ENCODE measurements at places on chromosomes 12 and 14. TPM values are rescaled to one million over a fixed set of nuclear protein-coding genes. Genes with fewer than 3 reads are reported as not detected.

DNA sequence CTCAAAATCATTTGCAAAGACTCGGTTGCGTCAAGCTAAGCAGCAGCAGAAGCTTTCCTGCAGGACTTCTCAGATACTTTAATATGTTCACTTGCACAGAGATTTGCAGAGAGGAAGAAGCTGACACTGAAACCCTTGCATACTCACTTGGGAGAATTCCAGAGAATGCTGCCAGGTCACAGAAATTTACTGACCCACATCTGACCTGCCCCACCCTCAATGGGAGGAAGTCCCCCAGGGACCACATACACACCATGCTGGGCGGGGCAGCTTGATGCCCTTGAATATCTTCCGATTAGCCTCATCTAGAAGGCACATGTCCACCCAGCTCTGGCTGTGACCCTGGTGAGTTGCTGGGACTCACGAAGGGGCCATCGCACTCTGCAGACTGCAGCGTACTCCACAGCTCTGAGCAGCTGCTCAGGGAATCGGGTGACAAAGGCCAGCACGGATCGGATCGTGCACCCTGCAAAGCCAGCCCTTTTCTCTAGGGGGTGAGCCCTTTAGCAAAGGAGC lies 83.2 kb downstream of the ITPK1 start:
- H3K36me3 ChIP-seq: no peaks in the 10 kb centered on the region
- peaks cover 13% of the 10 kb centered on the region for H3K4me1 ChIP-seq
- DNase-seq: no peak

DNA sequence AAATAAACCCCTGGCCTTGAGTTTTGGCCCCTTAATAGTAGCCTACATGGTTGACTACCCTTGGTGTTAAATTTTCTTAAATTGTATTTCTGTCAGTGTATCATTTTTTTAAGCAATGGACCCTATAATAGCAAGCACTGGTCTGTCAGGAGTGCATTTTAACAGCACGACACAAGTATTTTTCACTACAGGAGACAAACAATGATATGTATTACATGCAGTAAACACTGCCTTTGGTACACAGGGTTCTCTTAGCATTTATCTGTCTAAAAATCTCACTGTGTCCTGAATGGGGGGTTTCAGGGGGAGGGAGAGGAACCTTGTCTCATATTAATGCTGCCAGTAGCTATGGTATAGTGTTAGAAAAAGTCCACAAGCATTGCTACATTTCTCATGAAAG lies 18.4 kb downstream of the LMO3 start:
- no peaks in the 10 kb centered on the region for H3K36me3 ChIP-seq
- H3K4me1 ChIP-seq: no peaks in the 10 kb centered on the region
- no peaks in the 10 kb centered on the region for H3K27me3 ChIP-seq
- H3K27ac ChIP-seq: no peak overlapping the region
- DNase-seq: no peak
- no peak overlapping the region for H3K4me3 ChIP-seq

DNA sequence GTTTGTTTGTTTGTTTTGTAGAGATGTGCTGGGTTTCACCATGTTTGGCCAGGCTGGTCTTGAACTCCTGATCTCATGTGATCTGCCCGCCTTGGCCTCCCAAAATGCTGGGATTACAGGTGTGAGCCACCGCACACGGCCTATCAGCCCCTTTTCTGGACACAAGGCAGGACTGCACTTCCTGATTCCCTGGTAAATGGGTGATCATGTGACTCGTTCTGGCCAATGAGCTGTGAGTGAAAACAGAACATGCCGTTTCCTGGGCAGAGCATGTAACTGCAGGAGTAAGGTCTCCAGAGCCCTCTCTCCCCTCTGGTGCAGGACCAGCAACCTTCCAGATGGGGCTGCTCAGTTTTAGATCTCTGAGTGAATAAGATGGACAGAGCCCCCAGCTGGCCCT lies 92.7 kb downstream of the ITPK1 start:
- H3K4me1 ChIP-seq: peaks cover 5% of the 10 kb centered on the region
- no peak overlapping the region for H3K27ac ChIP-seq
- no peak overlapping the region for H3K4me3 ChIP-seq

The CLEC7A gene
- total RNA-seq: 0.17 TPM

DNA sequence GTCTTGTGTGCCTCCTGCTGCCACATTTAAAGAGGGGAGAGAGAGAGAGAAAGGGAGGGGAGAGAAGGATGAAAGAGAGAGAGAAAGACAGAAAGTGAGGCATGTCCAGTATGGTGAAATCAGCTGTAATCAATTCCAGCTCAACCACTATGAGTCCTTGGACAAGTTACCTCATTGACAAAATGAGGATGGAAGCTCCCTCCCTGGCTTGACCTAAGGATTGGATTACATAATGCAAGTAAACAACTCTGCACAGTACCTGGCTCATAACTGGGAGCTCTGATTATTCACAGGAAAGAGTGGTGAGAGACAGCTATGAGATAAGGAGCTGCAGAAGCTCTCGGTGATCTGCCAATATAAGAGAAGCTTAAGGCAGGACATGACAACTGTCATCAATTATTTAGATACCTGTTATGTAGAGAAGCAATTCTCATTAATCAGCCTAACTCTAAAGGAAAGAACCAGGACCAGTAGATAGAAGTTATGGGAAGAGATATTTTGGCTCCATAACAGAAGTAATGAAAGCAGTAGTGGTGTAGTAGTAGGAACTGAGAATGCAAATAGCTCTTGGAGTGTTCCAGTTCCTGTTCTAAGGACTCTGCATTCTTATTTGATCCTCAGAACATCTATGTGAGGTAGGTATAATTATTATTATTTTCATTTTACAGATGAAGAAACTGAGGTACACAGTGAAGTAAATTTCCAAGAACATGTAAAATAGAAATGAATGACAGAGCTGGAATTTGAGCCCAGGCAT lies 791.6 kb downstream of the DIO2 start:
- H3K4me3 ChIP-seq: no peak overlapping the region
- H3K36me3 ChIP-seq: no peaks in the 10 kb centered on the region
- H3K27me3 ChIP-seq: no peaks in the 10 kb centered on the region
- H3K4me1 ChIP-seq: no peaks in the 10 kb centered on the region
- DNase-seq: no peak

The TOMM20L gene
- total RNA-seq: not detected

DNA sequence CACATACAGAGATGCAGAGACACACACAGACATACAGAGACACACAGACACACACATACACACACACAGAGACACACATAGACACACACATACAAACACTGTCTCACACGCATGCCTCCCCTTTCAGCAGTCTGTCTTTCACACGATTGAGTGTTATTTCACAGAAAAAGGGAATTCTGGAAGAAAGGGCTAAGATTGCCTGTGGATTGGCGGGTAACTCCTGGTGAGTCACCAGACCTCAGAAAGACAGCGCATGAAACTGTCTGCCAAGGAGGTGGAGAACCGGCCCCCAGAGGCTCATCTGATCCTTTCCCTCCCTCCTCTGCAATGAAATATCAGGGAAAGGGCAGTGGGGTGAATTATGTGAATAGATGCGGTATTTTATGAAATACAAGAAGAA lies 127.2 kb upstream of the GSC start:
- no peak overlapping the region for H3K27ac ChIP-seq
- H3K4me1 ChIP-seq: no peaks in the 10 kb centered on the region

GRCh38 chr12:104171785-104172569 lies 34.0 kb upstream of the NFYB start:
- H3K4me1 ChIP-seq: peaks cover under 1% of the 10 kb centered on the region
- H3K27ac ChIP-seq: no peak overlapping the region
- no peaks in the 10 kb centered on the region for H3K36me3 ChIP-seq
- DNase-seq: no peak

DNA sequence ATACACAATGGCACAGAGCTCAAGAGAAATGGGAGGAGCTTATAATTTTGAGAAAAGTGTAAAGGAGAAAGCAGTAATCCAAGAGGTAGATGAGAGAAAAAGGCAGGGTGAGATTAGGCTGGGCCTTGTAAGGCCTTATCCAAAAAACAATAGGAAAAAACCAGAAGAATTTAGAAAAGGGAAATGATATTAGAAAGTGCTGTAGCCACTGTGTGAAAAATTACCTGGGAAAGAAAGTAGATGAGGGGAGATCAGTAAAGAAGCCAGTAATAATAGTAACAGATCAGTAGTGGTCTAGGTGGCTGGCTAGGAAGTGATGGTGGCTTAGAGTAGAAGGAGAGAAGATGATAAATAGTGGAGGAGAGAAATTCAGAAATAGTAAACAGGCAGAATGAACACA lies 66.3 kb upstream of the CFL2 start:
- no peaks in the 10 kb centered on the region for H3K27me3 ChIP-seq
- no peak overlapping the region for H3K4me3 ChIP-seq
- peak overlapping the region; percentile 68 for H3K27ac ChIP-seq
- DNase-seq: no peak

The CEBPE gene
- not detected for total RNA-seq

DNA sequence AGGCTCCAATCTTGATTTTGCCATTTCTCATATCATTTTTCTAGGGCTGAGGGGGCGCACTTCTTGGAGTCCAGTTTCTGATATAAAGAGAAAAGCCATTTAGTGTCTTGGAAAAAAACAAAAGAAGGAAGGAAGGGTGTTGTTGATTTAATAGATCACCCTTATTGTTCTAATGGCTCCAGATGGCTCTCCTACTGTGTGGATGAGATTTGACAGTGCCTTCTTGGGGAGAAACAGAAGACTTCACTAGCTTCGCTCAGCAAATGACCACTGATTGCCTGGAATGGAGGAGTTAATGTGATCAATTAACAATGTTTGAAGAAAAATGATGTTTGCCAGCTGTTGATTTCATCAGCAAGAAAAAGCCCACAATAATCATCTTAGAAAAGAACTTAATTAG lies 216.2 kb downstream of the APAF1 start:
- no peak overlapping the region for H3K4me3 ChIP-seq
- DNase-seq: no peak
- H3K27ac ChIP-seq: no peak overlapping the region

The SLC25A47 gene
- not detected for total RNA-seq

DNA sequence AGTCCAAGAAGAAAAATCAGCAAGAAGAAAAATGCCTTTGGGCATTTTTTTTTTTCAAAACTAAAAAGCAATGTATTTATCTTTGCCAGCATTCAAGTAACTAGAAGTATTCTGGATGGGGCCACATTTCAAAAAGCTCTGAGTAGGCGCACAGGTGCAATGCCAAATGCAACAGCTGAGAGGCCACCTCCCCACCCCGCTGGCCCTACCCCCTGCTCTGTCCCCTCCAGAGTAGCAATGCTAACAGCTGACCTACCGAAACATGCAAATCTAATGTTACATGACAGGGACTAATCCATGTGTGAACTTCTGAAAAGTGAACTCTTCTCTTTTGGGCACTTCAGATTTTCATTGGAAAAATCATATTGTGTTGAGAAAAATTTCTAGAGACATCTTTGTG lies 153.7 kb upstream of the SLC38A2 start:
- H3K4me3 ChIP-seq: no peak overlapping the region
- no peaks in the 10 kb centered on the region for H3K27me3 ChIP-seq
- no peak overlapping the region for H3K27ac ChIP-seq
- no peak for DNase-seq
- H3K4me1 ChIP-seq: peaks cover 39% of the 10 kb centered on the region

The RERG gene
- not detected for total RNA-seq

The INF2 gene
- 91.6 TPM for total RNA-seq

DNA sequence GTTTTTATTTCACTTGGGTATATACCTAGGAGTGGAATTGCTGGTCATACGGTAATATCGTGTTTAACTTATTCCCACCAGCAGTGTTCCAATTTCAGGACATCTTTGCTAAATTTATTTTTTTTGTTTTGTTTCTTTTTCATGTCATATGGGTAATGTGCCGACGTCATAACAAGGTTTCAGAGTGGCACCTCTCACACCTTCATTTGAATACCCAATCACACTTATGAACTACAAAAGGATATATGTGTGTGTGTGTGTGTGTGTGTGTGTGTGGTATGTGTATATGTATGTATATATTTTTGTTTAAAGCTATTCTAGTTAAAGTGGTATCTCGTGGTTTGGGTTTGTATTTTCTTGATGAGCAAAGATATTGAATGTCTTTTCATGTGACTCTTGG lies 12.1 kb downstream of the TRAF3 start:
- no peak for DNase-seq
- H3K4me3 ChIP-seq: no peak overlapping the region
- H3K27ac ChIP-seq: peak overlapping the region; percentile 75
- H3K4me1 ChIP-seq: peaks cover 63% of the 10 kb centered on the region
- peaks cover 49% of the 10 kb centered on the region for H3K36me3 ChIP-seq
- H3K27me3 ChIP-seq: no peaks in the 10 kb centered on the region

The AREL1 gene
- 50.2 TPM for total RNA-seq

GRCh38 chr12:127809275-127809674 lies 457.7 kb upstream of the TMEM132C start:
- H3K36me3 ChIP-seq: no peaks in the 10 kb centered on the region
- no peak for DNase-seq
- H3K27ac ChIP-seq: no peak overlapping the region
- no peaks in the 10 kb centered on the region for H3K27me3 ChIP-seq

DNA sequence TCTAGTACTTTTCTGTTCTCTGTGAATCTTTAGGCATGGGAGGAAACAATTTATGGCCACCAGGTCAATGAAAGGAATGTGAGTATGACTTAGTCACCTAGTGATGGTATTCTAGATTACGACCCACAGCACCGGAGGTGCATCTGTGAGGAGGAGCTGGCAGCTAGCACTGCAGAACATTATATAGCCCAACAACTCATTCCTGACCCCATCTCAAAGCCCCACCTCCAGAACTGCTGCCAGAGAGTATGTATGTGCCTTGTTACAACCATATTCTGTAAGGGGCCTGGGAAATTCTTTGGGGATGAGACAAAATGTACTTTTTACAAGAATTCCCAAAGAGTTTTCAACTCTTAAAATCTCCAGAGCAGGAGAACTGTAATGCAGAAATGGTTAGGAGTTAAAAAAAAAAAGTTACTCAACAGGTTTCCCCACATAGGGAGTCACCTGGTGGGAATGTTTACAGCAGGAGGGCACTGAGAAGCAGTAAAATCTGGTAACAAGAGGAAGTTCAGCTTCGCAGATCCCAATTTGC lies 34.9 kb upstream of the CERS5 start:
- H3K36me3 ChIP-seq: peaks cover 33% of the 10 kb centered on the region
- no peaks in the 10 kb centered on the region for H3K4me1 ChIP-seq

GRCh38 chr12:65728848-65729793 lies 95.2 kb upstream of the HMGA2 start:
- no peak for DNase-seq
- H3K36me3 ChIP-seq: no peaks in the 10 kb centered on the region
- peaks cover 46% of the 10 kb centered on the region for H3K27me3 ChIP-seq

DNA sequence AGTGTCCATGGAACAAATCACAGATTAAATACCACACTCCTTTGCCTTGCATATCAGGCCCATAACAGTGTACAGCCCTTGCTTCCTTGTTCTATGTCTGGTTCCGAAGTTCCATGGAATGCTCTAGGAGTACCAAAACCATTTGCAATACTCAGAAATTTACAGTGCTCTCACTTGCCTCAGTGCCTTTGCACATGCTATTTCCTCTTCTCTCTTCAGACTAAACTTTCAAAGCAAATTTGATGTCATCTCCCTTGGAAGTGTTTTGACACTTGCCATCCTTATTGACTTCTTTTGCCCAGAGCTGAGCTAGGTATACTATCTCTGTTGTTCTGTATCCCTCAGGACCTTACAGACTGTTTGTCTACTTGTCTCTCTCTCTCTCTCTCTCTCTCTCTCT lies 6.1 kb downstream of the ANO4 start:
- no peak for DNase-seq
- no peak overlapping the region for H3K27ac ChIP-seq
- no peaks in the 10 kb centered on the region for H3K36me3 ChIP-seq

The CAPRIN2 gene
- 9.1 TPM for total RNA-seq

The RNASE3 gene
- not detected for total RNA-seq

- H3K4me3 ChIP-seq: peak overlapping the region; percentile 0
- peaks cover 20% of the 10 kb centered on the region for H3K27me3 ChIP-seq
- peak overlapping the region; percentile 63 for H3K27ac ChIP-seq
- peak; percentile 62 for DNase-seq
- peaks cover 4% of the 10 kb centered on the region for H3K36me3 ChIP-seq
Observed at GRCh38 chr14:101707068-101707842, 54.3 kb upstream of the PPP2R5C start.

GRCh38 chr14:67787673-67788072 lies 28.7 kb downstream of the ZFYVE26 start:
- H3K4me3 ChIP-seq: no peak overlapping the region

All from activated T-helper 1 cell treated with anti-CD3 and anti-CD28 coated beads, Interleukin-12 subunit alpha, Interleukin-12 subunit beta, Interleukin-2, Interleukin-4 antibody, amounts not matched to agents 30 ng/mL and 10 ng/mL and 1 ng/mL, durations not matched to agents 14 hours and 24 hours and 36 hours (primary cell).